ENCODE measurements at places on chromosomes 7 and 10. TPM values are rescaled to one million over a fixed set of nuclear protein-coding genes. Genes with fewer than 3 reads are reported as not detected.

SPAM1 gene
- not detected for total RNA-seq

AOAH gene
- total RNA-seq = not detected

PCGF6 gene
- 11.1 TPM for total RNA-seq

TSPAN15 gene
- 12.1 TPM for total RNA-seq

SEM1 gene
- total RNA-seq = 182 TPM

TBXAS1 gene
- total RNA-seq = 0.26 TPM

NODAL gene
- not detected for total RNA-seq

FFAR4 gene
- total RNA-seq = not detected

SORCS3 gene
- total RNA-seq = not detected

PDGFA gene
- 64.8 TPM for total RNA-seq

ZFYVE27 gene
- total RNA-seq = 15.3 TPM

SFMBT2 gene
- total RNA-seq = under 0.01 TPM

HABP2 gene
- total RNA-seq = not detected

NEUROD6 gene
- total RNA-seq = not detected

CXCL12 gene
- total RNA-seq = under 0.01 TPM

ELOVL3 gene
- not detected for total RNA-seq

VPS26A gene
- total RNA-seq = 68.5 TPM

SUN1 gene
- total RNA-seq = 168 TPM

HHEX gene
- 0.38 TPM for total RNA-seq

OPALIN gene
- total RNA-seq = not detected

PTF1A gene
- not detected for total RNA-seq

SLC29A4 gene
- 9.5 TPM for total RNA-seq

OPN1SW gene
- not detected for total RNA-seq

All from bronchial epithelial cell (primary cell).